ENCODE measurements at places on chromosomes 16 and 17.
A peak's percentile ranks its signal among the peaks of the same experiment; 100 is the strongest.

- H3K36me3 ChIP-seq: no peaks in the 10 kb centered on the region
- H3K4me1 ChIP-seq: no peaks in the 10 kb centered on the region
- peak; percentile 29 for DNase-seq
- no peaks in the 10 kb centered on the region for H3K27me3 ChIP-seq
- H3K27ac ChIP-seq: no peak overlapping the region
Measured at GRCh38 chr17:62975206-62975605, 9.2 kb downstream of the TANC2 start.

DNA sequence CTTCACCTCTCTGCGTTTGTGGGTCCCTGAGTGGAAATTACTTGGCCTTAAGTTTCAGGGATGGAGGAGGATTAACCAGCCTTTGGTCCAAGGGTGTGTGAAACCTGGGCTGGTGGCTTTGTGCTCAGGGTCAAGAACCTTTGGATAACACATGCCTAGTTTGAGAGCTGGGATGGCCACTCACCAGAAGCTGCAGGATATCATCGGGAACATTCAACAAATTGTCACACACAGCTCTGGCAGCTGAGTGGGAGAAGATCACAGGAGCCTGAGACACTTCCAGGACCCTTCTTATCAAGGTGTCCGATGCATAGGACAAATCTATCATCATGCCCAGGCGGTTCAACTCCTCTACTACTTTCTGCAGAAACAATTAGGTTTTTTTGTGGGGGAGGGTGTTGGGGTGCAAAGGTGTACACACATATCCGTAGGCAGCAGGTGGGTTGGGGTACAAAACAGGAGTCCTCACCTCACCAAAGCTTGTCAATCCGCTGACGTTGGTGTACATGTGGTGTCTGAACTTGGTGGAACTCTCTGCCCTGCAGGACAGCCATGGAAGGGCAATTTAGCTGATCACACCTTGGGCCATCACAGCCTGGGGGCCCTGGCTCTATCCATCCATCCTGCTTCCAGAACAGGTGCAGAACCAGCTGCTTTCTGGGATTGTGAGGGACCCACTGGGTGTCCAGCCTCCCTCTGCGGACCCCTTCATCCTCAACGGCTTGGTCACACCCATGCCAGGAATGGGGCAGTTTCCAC, 2.7 kb downstream of the DPEP3 start:
- peaks cover 21% of the 10 kb centered on the region for H3K27me3 ChIP-seq
- no peak overlapping the region for H3K27ac ChIP-seq
- peaks cover 4% of the 10 kb centered on the region for H3K4me1 ChIP-seq
- no peak overlapping the region for H3K4me3 ChIP-seq
- H3K36me3 ChIP-seq: no peaks in the 10 kb centered on the region

DNA sequence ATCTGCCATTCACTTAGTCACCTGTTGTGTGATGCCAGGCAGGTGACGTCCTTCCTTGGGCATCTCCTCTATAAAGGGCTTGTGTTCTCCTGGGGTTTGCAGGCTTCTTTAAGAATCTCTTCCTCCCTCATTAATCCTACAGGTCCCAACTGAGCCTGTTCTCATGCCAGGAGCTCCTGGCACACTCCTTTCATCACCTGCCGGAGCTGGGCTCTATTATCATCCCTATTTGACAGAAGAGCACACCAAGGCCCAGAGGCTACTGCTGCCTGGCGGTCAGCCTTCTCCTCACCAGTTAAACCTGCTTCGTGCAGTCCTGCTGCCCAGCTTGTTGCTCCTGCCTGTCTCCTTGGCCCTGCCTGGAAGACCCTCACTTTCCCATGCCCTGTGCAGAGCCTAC, 51.2 kb downstream of the RAI1 start:
- DNase-seq: no peak
- H3K4me1 ChIP-seq: peaks cover 5% of the 10 kb centered on the region
- H3K27ac ChIP-seq: no peak overlapping the region
- H3K4me3 ChIP-seq: no peak overlapping the region
- H3K27me3 ChIP-seq: no peaks in the 10 kb centered on the region

- H3K27ac ChIP-seq: no peak overlapping the region
- H3K27me3 ChIP-seq: peaks cover 49% of the 10 kb centered on the region
- H3K4me1 ChIP-seq: peaks cover 4% of the 10 kb centered on the region
Measured at GRCh38 chr16:87057951-87058560, 259.1 kb downstream of the C16orf95 start.

DNA sequence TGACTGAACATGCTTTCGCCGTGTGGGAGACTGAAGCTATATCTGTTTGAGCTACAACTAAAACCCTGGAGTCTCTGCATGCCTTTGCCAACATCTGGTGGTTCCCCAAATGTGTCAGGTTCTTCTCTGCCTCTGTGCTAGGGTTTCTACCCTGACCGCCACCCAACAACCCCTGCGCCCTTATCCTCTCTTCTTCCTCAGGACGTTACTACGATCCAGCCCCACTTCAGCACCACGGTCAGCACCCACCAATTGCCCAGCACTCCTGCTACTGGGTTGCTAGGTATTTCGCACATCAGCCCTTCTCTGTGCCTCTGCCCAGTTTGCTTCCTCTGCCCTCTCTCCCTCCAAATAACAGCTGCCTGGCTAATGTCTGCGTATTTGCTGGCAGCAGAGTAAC, 106.3 kb upstream of the HSBP1 start:
- H3K4me3 ChIP-seq: no peak overlapping the region
- H3K27ac ChIP-seq: no peak overlapping the region
- H3K27me3 ChIP-seq: no peaks in the 10 kb centered on the region

- peaks cover 11% of the 10 kb centered on the region for H3K36me3 ChIP-seq
- H3K27ac ChIP-seq: no peak overlapping the region
- H3K4me3 ChIP-seq: no peak overlapping the region
- H3K27me3 ChIP-seq: peaks cover 27% of the 10 kb centered on the region
- DNase-seq: peak; percentile 43
Measured at GRCh38 chr16:65118871-65119270, 3.0 kb downstream of the CDH11 start.

GRCh38 chr16:85502357-85502756, 110.8 kb upstream of the GSE1 start:
- H3K27ac ChIP-seq: no peak overlapping the region
- H3K4me3 ChIP-seq: no peak overlapping the region
- H3K36me3 ChIP-seq: peaks cover 3% of the 10 kb centered on the region
- H3K4me1 ChIP-seq: peaks cover 13% of the 10 kb centered on the region

DNA sequence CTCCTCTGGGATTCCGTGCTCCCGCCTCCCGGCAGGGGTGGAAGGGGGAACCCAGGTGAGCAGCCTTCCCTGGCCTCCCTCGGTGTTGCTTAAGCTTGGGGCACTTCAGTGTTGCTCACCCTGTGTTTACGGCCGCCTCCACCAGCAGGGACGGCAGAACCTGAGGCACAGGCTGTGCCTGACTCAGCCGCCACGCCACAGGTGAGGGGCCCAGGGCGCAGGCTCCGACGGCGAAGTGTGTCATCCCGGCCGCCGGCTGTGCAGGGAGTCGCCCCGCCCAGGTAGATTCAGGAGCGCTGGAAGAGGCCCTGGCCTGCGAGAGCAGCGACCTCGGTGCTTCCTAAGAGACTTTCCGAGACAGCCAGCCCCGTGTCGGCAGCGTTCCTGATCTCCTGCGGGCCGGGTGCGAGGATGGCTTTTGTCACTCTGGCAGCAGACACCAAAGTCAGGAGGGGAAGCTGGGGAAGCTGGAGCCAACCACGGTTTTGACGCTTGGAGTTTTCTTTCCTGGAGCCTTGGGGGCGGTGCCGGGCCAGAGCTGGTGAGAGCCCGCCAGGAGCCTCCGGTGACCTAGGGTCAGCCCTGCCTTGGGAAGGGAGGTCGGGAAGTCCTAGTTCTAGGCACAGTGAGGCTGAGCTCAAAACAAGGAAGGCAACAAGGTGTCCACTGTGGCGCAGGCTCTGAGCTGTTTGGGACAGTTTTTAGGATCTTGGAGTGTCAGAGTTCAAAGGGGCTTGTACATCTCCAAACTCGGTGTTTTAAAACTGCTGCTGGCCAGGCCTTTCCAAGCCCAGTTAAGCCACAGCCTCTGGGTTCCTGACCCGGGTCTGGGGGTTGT, 2.1 kb downstream of the GSE1 start:
- peaks cover 13% of the 10 kb centered on the region for H3K27me3 ChIP-seq
- H3K27ac ChIP-seq: no peak overlapping the region
- H3K4me3 ChIP-seq: no peak overlapping the region
- H3K36me3 ChIP-seq: no peaks in the 10 kb centered on the region
- peaks cover 68% of the 10 kb centered on the region for H3K4me1 ChIP-seq
